ENCODE measurements at places on chromosomes 1 and 21.
A peak's percentile ranks its signal among the peaks of the same experiment; 100 is the strongest.

- DNase-seq = peak; percentile 23
Observed at GRCh38 chr1:93904228-93904627, 5.0 kb downstream of the GCLM start.

- no peak for DNase-seq
Observed at GRCh38 chr1:156750191-156750672, 1.2 kb downstream of the HDGF start.

GRCh38 chr1:199751962-199752687, 275.4 kb upstream of the NR5A2 start:
- DNase-seq = no peak

GRCh38 chr1:233631810-233632405, 18.0 kb downstream of the KCNK1 start:
- DNase-seq = no peak

DNA sequence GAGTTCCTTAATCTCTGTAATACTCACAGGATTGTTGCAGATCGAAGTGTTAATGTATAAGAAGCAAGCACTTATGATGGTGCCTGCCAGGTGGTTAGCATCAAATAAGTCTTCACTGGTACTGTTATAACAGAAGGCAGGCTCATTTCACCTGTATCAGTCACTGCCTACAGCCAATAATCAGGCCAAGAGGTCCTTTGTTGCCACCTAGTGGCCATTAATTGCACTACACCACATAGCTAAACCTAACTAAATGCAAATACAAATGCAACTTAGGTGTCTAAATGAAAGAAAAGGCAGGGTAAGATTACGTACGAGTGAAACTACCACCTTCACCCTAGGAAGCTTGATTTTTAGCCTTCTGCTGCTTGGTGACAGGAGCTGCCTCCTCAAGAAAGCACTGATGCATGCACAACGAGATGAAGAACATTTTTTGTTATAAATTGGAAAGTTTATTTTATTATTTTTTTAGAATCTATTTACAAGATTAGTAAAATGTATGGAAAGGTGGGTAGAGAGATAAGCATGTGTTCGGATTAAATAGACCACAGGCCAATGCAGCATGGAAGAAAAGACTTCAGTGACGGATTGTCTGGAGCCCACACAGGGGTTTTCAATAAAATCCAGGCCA, 334.8 kb upstream of the CAMK1G start:
- peak; percentile 27 for DNase-seq

GRCh38 chr21:18831942-18832676, 428.5 kb upstream of the TMPRSS15 start:
- DNase-seq = no peak

DNA sequence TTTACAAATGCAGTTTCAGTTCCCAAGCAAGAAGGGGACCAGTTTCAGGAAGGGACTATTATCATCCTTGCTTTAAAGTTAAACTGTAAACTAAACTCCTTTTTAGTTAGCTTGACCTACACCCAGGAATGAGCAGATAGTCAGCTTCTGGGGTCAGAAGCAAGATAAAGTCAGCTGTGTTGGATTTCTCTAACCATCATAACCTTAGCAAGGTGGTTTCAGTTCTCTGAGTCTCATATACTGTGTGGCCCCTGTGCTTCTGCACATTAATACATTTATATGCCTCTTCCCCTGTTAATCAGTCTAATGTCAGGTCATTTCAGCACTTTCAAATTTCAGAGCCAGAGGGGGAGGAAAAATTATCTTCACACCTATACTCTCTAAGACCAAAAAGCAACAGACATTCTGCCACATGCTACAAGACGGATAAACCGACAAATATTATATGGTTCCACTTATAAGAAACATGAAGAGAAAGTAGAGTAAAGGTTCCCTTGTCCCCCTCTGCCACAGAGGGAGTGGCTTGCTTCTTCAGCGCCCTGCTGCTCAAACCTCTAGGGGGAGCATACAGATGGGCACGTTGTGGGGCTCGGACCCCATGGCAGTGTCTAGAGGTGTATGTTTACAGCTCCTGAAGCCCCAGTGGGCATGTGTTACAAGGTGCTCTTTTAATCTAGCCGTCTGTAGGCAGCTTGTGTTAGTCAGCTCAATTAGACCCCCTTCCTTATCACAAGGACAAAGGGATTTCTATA, 89.1 kb downstream of the SMYD3 start:
- DNase-seq = no peak

DNA sequence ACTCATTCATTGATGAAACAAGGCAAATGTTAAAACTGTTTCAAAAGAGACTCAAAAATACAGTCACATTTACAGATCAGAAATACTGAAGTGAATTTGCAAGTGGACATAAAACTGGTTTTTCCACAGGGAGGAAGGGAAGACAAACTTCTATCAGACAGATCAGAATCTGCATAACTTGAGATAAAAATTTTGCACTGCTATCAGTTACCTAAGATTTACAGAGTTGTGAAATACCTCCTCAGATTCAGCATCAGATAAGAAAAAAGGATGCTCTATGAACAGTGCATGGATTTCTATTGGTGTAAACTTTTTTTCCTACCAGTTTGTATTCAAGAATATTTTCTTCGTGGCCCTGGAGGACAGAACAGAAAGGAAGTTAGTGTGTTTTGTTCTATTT, 575.4 kb downstream of the RWDD3 start:
- no peak for DNase-seq

DNA sequence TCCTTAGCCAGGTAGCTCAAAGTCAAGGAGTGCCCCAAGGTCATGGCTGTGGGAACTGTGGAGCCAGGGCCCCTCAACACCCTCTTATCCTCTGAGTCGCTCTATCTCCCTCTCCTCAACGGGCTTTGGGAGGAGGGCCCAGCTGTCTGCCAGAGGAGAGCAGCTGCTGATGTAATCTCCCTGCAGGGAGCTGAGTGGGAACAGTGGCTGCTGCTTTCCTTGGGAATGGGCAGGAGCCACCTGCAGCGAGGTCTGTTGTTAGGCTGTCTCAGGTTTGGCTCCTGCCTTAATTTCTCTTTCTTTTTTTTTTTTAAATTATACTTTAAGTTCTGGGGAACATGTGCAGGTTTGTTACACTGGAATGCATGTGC, 58.8 kb upstream of the MAP1LC3C start:
- DNase-seq = no peak

GRCh38 chr1:244751271-244751895, 84.1 kb upstream of the COX20 start:
- no peak for DNase-seq

DNA sequence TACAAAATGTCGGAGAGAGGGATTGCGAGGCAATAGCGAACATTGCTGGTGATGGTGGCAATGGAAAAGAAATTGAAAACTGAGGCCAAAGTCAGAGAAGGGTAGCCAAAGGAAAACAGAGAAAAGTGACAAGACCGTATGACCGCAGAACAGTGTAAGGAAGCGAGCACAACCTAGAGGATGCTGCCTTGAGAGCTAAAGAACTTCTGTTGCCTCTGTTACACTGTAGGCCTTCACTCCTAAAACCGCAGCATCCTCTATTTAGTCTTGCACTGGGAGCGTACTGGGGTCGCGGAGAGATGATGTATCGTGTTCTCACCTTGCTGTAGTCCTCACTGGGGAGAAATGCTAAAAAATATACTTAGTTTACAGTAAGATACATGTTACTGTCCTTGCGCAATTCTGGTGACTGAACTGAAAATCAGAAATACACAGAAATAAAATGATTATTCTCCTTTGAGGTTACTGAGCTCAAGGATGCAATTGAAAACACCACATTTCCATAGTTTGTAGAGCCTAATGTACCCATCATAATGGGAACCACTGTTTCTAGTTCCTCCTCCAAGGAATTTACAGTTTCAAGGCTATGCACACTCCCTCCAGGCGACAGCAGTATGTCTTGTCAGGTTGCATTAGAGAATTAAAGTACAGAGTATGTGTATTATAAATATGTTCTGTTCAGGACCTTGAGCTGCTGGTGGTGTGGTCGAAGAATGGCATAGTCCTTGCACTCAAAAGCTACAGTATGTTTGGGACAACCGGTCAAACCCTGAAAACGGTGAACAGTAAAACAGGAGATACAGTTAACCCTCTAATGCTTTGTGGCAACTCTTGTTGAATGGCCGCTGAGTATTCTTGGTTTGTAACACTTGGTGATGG, 1.3 kb downstream of the NEK7 start:
- peak; percentile 18 for DNase-seq

DNA sequence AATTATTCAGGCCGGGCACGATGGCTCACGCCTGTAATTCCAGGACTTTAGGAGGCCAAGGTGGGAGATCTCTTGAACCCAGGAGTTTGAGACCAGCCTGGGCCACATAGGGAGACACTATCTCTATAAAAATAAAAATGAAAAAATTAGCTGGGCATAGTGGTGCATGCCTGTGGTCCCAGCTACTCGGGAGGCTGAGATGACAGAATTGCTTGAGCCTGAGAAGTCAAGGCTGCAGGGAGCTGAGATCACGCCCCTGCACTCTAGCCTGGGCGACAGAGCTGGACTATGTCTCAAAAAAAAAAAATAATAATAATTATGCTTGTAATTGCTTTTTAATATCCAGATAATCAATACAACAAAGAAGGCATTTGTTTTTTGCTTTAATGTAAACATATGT, 91.3 kb downstream of the RIPK4 start:
- DNase-seq = no peak

DNA sequence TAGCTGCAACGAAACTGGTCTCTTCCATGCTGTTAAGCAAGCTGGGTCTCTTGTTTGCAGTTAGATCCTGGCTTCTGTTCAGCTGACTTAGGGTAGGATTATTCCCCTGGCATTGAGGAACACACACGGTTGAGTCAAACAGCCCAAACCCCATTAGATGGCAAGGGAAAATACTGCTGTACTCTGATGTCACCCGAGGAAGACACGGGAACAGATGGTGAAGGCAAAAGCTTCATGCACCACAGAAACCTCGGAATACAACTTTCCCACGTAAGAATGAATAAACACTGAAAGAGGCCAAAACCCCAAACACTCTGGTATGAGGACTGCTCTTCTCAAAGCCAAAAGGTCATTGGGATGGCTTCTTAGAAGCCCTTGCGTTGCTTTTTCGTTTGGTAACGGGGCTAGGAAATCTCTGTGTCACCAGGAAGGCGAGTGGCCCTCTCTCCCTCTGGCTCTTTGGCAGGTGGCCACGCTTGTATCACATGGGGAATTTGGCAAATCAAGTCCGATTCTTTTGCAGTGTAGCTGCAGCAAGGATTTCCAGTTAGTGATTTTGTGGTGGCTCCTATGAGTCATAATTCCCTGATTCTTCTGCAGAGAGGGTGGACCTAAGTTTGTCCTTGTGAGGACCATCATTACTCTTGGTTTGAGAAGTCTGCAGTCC, 16.7 kb upstream of the LYST start:
- DNase-seq = no peak
